NCI-H2029 (cell line): ENCODE measurements at places on chromosomes 7 and 10.
A peak's percentile ranks its signal among the peaks of the same experiment; 100 is the strongest.

- no peak for DNase-seq
Measured at GRCh38 chr7:130332259-130333053, 12.2 kb upstream of the CPA5 start.

DNA sequence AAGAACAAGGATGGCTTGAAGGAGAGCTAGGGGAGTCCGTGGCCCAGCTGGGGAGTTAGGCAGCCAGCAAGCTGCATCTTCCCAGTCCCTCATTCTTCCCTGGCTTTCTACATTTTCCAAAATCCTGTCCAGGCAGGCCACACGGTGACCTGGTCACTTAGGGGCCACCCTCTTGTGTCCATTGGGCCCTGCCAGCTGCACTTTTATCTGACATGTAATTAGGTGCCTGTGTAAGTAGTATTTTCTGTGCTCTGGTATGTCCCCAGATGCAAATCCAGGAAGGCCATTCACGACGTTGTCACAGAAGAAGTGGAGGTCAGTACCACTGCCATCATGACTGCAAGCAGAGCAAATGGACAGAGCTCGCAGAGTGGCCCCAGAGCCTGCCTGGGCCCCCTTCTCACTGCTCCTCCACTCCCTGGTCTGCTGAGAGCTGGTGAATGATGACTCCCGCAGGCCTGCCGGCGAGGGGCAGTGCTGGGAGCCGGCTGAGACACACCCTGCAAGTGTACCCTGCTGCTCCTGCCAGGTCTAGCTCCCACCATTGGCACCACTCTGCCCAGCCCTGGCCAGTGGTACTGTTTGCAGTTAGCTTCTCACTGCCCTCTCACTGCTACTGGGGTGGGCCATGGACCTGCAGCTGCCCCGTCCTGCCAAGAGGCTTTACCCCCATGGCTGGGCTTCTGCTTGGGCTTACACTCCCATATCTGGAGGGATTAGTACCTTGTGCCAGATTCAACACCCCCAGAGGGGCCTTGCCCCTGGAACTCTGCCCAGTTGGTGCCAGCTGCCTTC, 98.2 kb downstream of the GLRX3 start:
- no peak for DNase-seq

DNA sequence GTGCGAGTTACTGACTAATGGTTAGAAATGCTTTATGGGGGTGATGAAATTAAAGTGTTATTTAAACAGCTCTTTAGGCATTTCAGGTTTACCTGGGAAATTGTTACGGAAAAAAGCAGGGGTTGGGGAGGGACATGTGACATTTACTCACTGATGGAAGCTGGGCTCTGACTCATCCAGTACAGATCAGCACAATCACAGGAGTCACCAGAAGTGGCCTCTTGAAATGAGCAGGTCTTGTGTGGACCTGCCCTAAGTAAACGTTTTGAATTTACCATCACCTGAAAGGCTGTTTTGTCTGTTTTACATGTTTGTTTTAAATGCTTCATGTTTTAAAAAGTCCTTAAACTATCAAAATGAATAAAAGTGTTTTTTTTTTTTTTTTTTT, 2.3 kb downstream of the GLRX3 start:
- DNase-seq: peak; percentile 57

DNA sequence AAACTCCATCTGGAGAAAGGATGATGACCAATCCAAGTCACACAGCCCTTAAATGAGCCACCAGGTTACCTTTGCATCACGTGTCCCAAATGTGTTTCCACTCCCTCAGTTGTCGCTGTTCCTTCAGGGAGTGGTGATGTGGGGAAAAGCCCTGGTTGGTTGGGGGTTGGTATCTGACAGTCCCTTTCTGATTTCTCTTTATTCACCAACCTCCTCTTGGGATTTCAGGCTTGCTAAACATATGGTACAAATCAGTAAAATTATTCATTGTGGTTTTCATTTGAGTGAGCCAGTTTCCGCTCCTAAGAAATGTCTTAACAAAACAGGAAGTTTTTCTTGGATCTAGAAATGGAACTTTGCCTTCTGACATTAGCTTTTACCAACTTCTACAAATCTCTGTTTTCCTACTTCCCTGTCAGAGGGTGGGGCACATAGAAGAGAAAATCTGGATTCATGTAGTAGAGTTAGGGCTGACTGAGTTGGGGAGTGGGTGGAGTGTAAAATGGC, 40.0 kb upstream of the KMT2E start:
- no peak for DNase-seq

DNA sequence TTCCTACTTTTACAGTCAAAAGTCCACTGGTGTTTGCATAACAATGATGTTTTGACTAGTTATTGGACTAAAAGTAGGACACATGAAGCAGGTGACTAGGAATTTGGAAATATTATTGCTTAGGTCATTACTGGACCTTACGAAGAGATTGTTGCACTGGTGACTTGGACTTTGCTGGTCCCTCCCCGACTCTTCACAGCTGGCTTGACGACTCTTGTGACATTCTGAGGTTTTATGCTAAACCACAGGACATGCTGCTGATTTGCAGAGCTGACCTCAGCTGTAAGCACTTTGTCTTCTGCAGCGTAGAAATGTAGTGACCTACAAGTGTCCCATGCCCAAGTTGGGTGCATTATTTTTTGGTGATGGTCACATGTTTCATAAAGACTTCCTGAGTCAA, 21.9 kb downstream of the PCBD1 start:
- no peak for DNase-seq

- DNase-seq: no peak
Measured at GRCh38 chr7:2710901-2711551, 23.0 kb downstream of the AMZ1 start.

GRCh38 chr7:15419596-15419995, 142.2 kb downstream of the AGMO start:
- DNase-seq: no peak

GRCh38 chr10:111646021-111646420, 537.5 kb downstream of the GPAM start:
- DNase-seq: no peak

- DNase-seq: no peak
Measured at GRCh38 chr7:78489476-78490240, 691.1 kb downstream of the PHTF2 start.

GRCh38 chr7:130740606-130741005, 6.6 kb upstream of the KLF14 start:
- no peak for DNase-seq

GRCh38 chr10:110269374-110270318, 35.1 kb downstream of the SMNDC1 start:
- no peak for DNase-seq

- peak; percentile 51 for DNase-seq
Measured at GRCh38 chr7:4713183-4713784, 31.2 kb downstream of the FOXK1 start.

- DNase-seq: no peak
Measured at GRCh38 chr7:155870334-155871180, 58.3 kb upstream of the SHH start.

- DNase-seq: no peak
Measured at GRCh38 chr7:1588978-1589377, 19.1 kb upstream of the PSMG3 start.

- DNase-seq: no peak
Measured at GRCh38 chr7:75988568-75989499, 5.6 kb downstream of the TMEM120A start.

- DNase-seq: no peak
Measured at GRCh38 chr7:146112755-146113154, 3.8 kb upstream of the CNTNAP2 start.

DNA sequence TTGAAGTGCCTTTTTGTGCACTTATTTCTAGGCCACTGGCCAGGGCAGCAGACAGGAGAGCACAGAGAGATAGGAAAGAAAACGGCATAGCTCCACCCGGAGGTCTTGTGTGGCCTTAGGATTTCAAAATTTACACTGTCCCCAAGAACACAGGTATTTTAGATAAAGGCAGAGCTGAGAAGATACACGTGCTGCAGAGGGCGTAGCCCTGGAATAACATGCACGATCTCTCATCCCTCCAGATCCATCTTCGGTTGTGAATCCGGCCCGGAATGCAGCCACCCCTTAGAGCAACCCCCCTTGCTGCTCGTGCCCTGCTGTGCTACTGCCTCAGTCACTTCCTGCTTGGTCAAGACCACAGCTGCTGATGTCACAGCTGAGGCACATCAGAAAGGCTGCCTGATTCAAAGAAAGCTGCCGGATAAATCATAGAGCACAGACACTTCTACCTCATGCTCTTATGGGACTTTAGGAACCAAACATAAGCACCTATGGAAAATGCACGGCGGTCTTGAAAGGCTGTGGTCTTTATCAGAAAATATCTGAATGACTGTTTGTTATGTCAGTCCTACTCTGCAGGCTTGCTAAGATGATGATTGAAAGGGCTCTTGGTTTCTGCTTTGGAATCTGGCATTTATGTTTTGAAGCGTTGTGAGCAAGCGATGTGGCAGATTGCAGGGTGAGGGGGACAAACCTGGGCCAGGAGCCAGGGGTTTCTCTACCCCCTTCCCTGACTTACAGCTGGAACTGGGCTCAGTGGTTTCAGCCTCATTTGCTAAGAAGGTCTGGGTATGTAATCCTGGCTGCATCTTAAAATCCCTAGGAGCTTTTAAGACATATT, 152.0 kb downstream of the SVIL start:
- no peak for DNase-seq

- no peak for DNase-seq
Measured at GRCh38 chr10:19310066-19310465, 261.5 kb downstream of the MALRD1 start.

- DNase-seq: no peak
Measured at GRCh38 chr10:22156750-22157149, 61.1 kb downstream of the EBLN1 start.

GRCh38 chr10:28155726-28156125, 147.1 kb downstream of the MPP7 start:
- no peak for DNase-seq
